CD4-positive, alpha-beta T cell treated with Interleukin-2 at 100 ng/mL for 4 hours (primary cell): ENCODE measurements at places on chromosomes 1 and 21.

- DNase-seq, result no peak
These were observed 41.1 kb downstream of the GLIS1 start for GRCh38 chr1:53697721-53698383.

GRCh38 chr21:42025376-42026081 is 15.4 kb upstream of the ZBTB21 start:
- no peak for DNase-seq

DNA sequence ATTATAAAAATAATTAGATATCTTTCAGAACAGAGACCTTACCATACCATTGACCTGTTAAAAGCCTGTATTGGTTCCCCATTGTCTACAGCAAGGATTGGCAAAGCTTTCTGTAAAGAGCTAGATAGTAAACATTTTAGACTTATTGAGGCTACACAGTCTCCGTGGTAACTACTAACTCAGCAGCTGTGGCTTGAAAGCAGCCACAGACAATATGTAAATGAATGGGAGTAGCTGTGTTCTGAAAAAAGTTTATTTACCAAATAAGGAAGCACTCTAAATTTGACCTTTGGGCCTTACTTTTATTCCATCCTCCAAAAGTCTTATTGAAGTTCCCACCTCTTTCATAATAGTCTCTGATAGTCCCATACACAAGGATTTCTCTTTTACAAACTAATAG is 39.7 kb downstream of the NUP210L start:
- peak; percentile 2 for DNase-seq

DNA sequence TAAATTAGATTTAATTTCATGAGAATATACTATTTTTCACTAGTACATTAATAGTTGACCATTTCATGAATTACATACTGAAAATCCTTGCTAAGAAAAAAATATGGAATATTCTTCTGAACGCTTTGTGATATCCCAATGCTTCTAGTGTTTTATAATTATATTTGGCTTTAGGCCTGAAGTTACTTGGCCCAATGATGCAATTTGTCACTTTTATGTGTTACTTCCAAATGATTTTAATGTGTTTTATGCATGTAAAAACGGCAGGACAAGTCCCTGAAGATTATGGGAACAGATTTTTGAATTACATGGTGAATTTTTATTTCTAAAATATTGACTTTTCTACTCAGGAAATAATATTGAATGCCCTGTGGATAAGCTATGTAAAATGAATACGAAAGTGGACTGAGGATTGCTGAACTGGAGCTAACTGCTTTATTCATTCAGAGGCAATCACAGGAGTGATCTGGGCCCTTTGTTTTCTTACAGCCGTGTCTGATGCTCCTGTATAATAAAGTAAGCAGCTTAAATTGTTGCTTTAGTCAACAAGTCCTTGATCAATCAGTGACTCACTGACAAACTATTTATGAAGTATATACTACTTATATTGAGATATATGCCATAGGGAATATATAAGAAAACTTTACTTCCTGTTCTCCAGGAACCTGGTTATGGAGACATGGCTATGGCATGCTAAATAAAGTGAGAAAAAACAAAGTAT is 543.0 kb upstream of the RGS18 start:
- DNase-seq, result no peak

GRCh38 chr1:204705888-204706837 is 20.6 kb upstream of the LRRN2 start:
- DNase-seq, result no peak
